Activated naive CD4-positive, alpha-beta T cell treated with anti-CD3 and anti-CD28 coated beads, Interleukin-2, amount 10 ng/mL, durations not matched to agents 7 days and 5 days (primary cell): ENCODE measurements at places on chromosomes 2 and 18.

GRCh38 chr2:88254437-88255091 lies 84.4 kb downstream of the THNSL2 start:
- no peak for DNase-seq

GRCh38 chr2:25160376-25160775 lies 8.0 kb downstream of the POMC start:
- no peak for DNase-seq

DNA sequence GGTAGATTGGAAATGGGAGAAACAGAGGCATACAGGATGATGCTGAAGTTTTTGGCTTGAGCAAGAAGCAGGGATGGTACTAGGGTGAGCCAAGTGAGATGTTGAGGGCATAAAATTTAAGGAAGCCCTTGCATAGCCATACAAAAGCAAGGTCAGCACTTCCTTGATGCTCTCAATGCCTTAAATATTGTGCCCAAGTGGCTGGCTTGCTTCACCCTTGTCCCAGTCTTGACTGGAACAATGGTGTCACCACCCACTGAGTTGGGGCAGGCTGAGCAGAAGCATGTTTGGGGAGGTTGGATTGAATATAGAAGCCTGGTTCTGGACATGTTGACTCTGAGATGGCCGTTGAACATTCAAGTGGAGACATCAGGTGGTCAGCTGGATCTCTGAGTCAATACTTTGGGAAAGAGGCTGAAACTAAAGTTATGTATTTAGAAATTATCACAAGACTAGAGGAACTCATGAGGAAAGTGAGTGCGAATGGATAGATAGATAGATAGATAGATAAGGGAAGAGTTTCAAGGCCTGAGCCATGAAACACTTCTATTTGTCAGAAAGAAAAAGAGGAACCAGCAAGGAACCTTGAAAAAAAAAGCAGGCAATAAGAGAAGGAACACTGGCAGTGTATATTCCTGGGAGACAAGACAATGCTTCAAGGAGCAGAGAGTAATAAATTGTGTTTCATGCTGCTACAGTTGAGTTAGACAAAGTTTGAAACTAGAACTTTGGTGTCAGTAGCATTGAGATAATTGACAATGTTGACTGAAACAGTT lies 43.0 kb upstream of the HNMT start:
- no peak for DNase-seq

- DNase-seq = no peak
Observed at GRCh38 chr18:12463191-12463590, 55.5 kb downstream of the PRELID3A start.

DNA sequence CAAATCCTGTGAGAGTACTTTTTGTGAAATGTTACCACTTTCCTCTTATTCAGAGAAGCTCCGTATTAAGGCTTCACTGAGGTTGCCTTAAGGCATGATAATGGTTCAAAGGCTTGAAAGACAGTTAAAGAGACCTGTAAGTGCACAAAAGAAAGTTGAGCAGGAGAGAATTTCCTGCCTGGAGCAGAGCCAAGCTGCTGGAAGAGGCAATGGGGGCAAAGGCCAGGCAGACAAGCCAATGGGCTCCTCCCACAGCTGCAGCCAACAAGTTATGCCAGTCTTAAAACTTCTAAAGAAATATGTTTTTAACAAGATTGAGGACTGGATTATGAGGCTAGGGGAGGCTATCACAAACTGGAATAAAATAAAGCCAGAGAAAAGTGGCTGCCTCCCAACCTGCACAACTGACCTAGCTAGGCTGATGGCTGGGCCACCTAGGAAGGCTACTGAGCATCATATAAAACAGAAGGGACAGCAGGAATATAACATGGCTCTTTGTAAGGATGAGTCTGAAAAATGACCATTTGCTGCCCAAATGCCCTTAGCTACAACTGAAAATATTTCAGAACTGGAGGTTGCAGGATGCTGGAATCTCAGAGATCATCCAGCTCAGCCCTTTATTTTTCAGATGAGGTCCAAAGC lies 2.1 kb downstream of the IL1B start:
- DNase-seq = no peak

DNA sequence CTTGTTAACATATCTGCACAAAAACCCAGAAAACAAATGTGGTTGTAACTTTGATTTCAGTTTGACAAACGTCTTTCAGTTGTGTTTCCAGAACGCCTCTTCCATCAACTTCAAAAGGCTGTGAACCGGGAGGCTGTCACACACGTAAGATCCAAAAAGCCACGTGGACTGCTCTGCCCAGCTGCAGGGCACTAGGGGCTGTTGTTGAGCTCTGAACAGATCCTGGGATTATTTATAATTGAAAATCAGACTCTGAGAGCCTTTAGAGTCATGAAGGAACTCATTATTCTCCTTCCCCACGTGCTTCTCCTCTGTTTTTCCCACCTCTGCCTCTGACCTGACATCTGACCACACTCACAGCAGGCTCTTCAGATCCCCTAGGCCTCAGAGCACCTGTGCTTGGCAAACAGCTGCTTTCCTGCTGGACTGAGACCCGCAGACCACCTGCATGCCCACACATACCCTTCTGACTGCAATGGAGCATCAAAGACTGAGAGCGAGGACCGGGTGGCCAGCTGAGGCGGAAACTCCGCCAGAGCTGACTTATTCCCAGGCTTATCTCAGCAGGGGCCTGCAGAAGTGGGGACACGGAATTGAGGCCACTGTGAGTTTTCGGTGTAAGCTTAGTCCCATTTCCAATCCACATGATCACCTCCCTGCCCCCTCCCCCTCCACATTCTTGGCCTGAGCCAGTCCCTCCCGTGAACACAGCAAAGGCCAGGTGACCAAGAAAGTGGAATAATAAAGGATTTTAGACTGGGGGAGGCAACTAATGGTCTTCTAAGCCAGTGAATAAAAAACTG lies 114.8 kb downstream of the ATL2 start:
- DNase-seq = no peak
